Stimulated activated CD8-positive, alpha-beta memory T cell treated with anti-CD3 and anti-CD28 coated beads, Interleukin-4, amount 100 ng/mL, for 1 hour (primary cell): ENCODE measurements at places on chromosomes 7 and 10.

DNA sequence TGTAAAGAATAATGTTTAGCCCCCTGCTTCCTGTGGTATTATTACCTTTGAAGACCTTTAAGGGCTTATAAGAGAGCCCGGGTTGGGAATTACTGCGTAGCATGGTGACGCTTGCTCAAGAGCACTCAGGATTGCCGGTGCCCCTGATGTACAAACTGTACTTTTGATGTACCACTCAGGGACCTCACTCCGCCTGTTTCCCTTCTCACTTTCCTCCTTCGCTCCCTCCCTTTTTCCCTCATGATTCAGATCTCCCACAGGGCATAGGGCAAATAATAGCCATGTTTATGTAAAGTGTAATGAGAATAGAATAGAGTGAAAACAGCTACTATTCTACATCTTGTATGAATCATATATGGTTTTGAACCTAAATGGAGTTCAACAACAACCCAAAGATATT lies 77.8 kb upstream of the PDCD4 start:
- no peak for DNase-seq

GRCh38 chr7:39592586-39592985 lies 26.4 kb downstream of the YAE1 start:
- DNase-seq: no peak

GRCh38 chr10:102286216-102286615 lies 40.9 kb downstream of the GBF1 start:
- DNase-seq: no peak

DNA sequence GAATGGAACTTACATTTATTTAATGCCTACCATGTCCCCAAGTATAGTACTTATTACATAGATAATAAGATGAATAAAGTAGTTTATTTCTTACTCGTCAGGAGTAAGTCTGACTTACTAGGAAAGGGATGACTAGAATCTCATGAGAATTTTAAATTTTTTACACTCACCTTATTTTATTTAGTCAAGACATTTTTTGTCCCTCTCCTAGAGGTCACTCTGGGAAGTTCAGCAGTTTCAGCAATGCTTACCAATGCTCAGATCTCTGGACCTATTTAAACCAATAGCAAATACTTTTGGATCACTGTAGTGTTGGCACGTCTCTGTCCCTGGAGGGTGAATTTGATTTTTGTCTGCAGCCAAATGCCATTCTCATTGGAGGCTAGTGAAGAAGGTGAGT lies 10.7 kb upstream of the ACTA2 start:
- DNase-seq: no peak

DNA sequence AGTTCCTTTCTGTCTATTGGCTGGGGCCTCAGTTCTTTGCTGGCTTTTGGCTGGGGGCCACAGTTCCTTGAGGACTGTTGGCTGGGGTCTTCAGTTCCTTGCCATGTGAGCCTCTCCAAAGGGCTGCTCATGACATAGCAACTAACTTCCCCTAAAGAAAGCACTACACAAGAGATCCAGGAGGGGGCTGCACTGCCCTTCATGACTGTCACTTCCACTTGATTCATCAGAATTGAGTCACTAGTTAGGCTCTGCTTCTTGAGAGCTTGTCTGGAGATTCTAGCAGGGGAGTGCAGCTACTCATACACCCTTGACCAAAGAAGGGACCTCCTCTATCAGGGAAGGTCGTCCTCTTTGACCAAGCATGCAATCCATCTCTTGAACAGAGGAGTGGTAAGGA lies 38.0 kb upstream of the MKX start:
- DNase-seq: no peak

- no peak for DNase-seq
These were observed 5.7 kb upstream of the TNRC18 start for GRCh38 chr7:5429253-5429856.

- no peak for DNase-seq
These were observed 491.8 kb upstream of the SEMA3A start for GRCh38 chr7:84686373-84686772.

- DNase-seq: no peak
These were observed 42.1 kb downstream of the FAM53B start for GRCh38 chr10:124701881-124702656.

- no peak for DNase-seq
These were observed 36.2 kb upstream of the FAM133B start for GRCh38 chr7:92626281-92626809.

DNA sequence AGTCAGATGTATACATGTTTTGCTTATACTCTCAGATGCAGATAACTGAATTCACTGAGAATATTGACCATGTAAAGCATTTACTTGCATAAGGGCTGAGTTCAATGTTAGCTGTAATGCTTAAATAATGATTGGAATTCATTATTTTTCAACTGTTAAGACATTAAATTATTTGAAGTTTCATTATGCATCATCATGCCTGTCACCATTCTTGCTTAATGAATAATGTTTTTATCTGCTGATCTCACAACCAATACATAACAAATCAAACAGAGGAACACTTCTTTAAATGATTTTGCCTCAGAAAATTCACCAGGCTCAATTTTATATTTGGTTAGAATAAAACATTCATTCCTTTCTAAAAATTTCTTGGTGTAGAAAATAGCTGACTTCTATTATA lies 233.4 kb downstream of the GPR37 start:
- DNase-seq: no peak

DNA sequence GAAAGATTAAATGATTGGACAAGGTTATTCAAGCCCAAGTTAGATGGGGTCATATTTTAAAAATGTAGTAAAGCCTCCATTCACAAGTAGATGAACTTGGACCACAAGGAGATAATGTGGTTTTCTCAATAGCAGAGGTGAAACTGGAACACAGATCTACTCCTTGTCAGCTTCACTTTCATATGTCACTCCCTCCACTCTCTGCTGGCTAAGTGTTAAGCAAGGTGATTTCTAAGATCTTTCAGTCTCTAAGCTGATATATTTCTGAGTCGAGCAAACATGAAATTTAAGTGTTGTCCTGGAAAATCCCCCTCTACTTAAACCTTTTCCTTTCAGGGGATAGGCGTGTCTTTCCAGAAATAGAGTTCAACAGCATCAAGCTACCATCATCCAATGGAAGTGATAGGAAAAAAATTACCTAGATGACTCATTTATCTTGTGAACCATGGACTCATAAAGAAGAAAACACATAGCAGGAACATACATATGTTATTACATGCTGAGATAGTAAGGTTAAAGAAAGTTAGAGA lies 275.0 kb downstream of the PTEN start:
- no peak for DNase-seq

DNA sequence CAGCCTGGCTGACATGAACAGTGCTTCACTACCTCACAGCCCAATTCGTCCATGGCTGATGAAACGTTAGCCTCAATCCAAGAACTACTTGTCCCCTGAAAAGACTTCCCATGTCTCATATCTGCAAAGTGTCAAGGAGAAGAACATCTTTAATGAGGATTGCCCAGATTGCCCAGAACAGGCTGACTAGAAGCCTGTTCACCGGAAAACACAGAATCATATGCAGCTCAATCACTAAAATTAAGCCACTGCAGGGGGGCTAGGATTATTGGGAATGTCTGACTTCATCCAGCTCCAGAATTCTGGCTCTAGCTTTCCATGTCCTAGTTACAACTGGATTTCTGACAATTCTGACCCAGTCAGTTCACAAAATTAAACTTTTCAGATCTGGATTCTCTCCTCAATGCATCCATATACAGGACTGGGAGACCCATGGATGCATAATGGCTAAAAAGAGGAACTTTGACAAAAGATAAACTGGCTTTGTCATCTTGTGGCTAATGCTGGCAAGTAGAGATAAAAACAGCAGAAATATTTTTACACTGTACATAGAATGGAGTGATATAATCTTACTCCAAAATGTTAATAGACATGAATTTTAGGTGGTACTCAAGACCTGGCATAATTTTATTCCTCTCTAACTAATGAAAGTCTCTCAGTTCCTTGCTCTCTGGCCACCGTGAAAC lies 467.0 kb upstream of the POT1 start:
- no peak for DNase-seq

GRCh38 chr7:7789551-7789988 lies 71.2 kb upstream of the RPA3 start:
- DNase-seq: no peak

GRCh38 chr7:131586259-131586658 lies 29.8 kb upstream of the PODXL start:
- no peak for DNase-seq

DNA sequence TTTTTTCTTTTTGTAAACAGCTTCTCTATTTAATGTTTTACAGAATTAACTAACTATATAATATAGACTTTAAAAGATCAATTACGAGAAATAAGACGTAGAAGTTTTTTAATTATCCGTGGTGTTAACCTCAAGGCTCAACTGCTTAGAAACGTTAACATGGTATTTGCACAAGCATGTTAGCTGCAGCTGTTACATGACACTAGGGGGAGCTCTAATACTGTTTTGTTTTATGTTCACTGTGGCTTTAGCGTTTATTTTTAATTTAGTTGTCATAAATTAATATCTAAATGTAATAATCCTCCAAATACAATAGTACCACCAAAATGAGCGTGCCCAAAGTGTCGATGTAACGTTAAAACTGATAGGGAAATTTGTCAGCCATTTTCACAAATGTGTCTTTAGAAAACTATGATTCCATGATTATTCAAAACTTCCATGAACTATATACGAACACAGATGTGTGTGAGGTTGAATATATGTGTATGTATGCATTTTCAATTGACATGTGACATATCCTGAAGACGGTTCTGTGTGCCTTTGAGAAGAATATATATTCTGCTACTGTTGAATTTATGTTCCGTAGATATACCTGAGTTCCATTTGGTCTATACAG lies 828.8 kb upstream of the MBL2 start:
- no peak for DNase-seq

- DNase-seq: no peak
These were observed 88.8 kb upstream of the TNS3 start for GRCh38 chr7:47670729-47671128.
